ENCODE measurements at places on chromosomes 2 and 18.

DNA sequence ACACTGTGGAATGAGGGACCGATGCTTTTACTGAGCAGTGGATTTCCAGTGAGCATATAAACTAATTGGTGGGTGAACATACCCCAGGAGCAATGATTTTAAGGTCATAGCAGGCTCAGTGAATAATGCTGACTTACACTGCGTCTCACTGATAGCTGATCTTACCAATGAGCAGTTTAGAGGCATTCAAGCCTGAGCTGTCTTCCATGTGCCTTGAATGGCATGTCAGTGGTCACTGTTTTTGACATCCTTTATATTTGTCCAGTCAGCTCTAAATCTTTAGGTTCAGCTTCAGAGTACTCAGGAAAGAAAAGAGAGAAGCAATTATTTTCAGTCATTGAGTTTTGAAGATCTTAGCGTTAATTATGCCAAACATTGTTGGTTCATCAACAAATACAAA lies 88.3 kb downstream of the CAMKMT start:
- DNase-seq, result no peak

DNA sequence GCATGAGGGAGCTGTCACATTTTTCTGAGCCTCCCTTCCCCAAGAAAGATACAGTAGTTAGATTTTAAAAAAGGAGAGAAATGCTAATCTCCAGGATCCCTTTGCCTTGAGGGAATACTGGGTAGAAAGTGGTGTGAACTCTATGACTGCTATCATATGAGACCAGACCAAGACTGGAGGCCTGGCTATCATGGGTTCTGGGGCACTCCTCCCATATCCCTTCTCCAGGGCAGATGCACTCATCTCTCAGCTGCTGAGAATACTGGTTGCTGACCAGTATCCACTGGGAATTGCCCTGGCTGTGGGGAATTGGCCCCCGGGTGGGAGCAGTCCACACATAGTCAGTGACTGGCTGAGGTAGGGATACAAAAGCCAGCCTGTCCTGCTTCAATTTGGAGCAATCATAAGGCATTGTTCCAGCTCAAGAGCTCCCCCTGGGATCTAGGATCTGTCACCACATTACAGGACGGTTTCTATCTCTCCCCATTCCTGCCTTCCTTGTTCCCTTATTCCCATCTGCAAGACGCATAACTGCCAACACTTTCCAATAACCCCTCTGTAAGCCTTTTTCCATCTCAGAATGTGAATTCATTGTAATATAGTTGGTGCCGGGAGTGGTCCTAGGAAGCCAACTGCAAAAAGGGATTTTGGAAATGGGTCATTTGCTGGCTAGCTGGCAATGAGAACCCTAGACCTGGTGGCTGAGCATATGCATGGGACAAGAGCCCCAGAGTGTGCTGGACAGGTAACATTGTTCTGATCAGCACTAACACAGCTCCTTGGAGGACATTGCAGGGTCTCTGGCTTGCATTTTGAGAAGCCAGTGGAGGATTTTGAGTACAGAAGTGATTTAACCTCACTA lies 35.4 kb upstream of the REEP1 start:
- DNase-seq, result no peak

GRCh38 chr2:2655453-2656114 lies 324.5 kb upstream of the MYT1L start:
- DNase-seq, result no peak

- no peak for DNase-seq
Measured at GRCh38 chr2:54122939-54123338, 7.5 kb downstream of the ACYP2 start.

DNA sequence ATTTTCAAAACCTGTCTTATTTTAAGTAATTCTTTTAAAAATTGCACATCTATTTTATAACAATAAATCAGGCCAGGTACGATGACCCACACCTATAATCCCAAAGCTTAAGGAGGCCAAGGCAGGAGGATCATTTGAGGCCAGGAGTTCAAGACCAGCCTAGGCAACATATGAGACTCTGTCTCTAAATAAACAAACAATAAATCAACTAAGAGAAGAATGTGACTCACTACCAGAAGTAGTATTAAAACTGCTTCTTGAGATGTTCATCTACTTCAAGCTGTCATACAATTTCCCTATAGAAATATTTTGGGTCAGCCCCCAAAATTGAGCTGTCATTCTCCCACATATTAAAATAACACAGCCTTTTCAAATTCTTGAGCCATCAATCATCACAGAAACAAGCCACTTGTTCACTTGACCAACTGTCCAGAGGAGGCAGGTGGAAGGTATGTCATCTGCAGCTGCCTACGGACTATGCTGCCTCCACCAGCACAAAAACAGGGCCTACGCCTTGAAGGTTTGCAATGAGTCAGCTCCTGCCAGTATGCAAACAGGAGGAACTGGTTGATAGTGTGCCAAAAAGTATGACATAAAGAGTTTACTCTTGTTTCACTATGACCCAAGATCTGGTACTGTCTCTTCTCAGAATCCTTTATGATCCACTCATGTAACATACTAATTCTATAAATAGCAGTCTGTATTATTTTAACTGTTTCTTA lies 33.6 kb downstream of the KIDINS220 start:
- peak; percentile 42 for DNase-seq

DNA sequence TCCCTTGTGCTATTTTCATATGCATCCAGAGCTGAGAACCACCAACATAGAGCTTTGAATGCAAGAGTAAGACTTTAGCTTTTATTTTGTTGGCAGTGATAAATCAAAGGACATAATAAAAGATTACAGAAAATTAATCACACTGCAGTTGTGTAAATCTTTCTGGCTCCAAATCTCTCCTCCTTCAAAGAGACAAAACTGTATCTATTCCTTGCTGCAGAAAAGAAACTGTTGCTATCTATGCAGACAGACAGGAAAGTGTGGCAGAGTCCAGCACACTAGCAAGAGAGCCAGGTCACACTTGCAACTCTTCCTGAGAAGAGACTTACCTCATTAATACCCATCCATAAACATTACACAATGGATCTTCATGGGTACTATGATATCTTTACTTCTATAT lies 57.5 kb downstream of the DTNB start:
- DNase-seq, result no peak

- DNase-seq, result no peak
Measured at GRCh38 chr2:188957646-188958045, 16.5 kb upstream of the COL3A1 start.

DNA sequence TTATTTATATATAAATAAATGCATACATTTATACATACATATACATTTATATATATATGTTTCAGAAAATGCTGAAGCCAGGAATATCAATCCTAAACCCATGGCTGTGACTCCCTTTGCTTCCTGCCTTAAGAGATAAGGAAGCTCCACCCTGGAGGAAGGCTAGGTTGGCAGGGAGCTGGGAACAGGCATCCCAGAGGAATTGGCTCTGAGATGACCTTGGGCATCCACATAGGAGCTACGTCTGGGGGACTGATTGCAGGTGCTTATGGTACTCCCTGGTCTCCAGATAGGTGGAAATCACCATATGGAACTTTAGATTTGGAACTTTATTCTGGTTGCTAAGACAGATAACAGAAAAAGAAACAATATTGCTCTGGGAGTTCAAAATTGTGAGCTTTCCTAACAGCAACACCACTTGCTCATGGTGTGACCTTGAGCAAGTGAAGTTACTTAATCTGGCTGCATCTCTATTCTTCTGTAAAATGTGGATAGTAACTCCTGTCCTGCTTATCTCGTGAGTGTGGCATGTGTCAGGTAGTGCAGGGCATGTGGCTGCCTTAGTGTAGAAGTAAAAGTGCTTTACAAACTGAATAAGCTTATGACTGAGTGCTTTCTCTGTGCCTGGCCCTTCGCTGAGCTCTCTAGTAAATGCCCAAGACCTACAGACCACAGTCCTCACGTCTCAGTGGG lies 341.0 kb downstream of the MEIS1 start:
- DNase-seq, result no peak

DNA sequence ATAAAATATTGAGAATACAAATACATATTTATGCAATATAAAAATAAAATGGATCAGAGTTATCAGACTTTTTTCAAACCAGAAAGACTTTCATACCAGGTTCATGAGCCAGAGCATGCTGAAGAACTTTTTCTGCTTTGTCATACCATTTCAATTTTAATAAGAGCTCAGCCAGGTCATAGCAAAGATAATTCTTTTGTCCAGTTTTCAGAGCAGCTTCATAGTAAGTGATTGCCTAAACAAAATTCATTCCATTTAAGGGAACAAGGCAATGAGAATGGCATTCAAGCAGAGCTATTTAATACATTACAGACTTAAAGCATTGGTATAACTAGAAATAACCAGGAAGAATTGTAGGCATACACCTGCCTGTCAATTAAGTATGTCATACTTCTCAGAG lies 42.3 kb downstream of the TTC21B start:
- no peak for DNase-seq

- DNase-seq, result no peak
Measured at GRCh38 chr2:234763002-234763873, 188.6 kb upstream of the SH3BP4 start.

GRCh38 chr2:226979004-226979403 lies 143.2 kb downstream of the RHBDD1 start:
- DNase-seq, result no peak
